ENCODE measurements at places on chromosomes 1 and 21.

DNA sequence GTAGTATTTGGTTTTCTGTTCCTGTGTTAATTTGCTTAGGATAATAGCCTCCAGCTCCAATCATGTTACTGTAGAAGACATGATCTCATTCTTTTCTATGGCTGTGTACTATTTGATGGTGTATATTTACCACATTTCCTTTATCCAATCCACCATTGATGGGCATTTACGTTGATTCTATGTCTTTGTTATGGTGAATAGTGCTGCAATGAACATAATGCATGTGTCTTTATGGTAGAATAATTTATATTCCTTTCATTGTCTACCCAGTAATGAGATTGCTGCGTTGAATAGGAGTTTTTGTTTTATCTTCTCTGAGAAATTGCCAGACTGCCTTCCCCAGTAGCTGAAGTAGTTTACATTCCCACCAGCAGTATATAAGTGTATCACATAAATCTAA is 538.8 kb downstream of the LRRIQ3 start:
- no peaks in the 10 kb centered on the region for H3K4me1 ChIP-seq
- no peaks in the 10 kb centered on the region for H3K36me3 ChIP-seq
- no peak overlapping the region for H3K27ac ChIP-seq

GRCh38 chr1:231016234-231016633 is 23.8 kb downstream of the FAM89A start:
- no peak for DNase-seq
- no peak overlapping the region for H3K4me3 ChIP-seq
- H3K36me3 ChIP-seq: no peaks in the 10 kb centered on the region
- H3K27me3 ChIP-seq: no peaks in the 10 kb centered on the region
- no peak overlapping the region for H3K27ac ChIP-seq

DNA sequence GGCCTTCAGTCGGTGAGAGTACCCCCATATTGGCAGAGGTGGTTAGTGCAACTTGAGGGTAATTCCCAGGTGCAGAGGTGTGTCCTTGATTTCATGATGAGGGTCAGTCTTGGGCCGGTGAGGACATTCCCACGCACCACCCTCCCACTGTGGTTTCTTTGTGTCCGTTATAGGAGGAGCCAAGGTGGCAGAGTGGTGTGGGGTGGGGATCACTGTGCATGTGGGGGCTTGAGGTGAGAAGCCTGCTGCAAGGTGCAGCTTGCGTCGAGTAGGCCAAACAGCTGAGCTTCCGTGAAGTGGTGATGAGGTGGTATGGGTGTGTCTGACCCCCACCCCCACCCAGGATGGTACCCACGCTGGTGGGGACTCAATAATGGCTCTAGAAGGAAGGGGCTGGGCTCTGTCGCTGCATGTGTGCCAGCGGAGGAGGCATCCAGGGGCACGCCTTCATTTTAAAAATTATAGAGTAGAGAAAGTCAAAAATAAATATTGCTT is 6.2 kb downstream of the PTPRF start:
- H3K27ac ChIP-seq: no peak overlapping the region
- H3K4me1 ChIP-seq: no peaks in the 10 kb centered on the region

DNA sequence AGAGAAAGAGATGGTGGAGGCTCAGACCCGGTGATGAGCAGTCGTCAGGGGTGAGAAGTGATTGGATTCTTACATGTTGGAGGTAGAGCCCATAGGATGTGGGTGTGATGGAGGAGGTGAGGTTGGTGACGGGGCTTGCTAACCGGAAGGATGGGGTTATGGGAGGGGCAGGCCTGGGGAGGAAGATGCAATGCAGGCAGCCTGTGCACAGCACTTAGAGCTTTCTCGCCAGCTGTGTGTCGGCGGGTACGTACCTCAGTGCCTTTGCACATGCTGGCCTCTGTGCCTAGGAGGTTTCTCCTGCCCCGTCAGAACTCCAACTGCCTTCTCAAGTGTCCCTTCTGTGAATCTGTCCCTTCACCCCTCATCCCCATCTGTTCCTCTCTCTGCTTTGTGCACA is 2.9 kb upstream of the BSND start:
- no peak overlapping the region for H3K27ac ChIP-seq
- H3K27me3 ChIP-seq: no peaks in the 10 kb centered on the region
- H3K4me3 ChIP-seq: no peak overlapping the region
- peaks cover 7% of the 10 kb centered on the region for H3K36me3 ChIP-seq

DNA sequence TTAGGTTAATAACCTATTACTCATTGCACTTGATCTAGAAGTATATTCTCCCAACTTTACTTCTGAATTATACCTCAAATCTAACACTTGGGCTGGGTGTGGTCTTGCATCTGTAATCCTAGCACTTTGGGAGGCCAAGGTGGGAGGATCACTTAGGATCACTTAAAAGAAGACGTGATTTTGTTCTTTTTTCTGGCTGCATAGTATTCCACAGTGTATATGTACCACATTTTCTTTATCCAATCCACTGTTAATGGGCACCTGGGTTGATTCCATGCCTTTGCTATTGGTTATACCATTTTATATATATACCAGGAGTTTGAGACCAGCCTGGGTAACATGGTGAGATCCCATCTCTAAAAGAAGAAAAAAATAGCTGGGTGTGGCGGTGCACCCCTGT is 48.5 kb upstream of the TSNAX start:
- no peak overlapping the region for H3K4me3 ChIP-seq
- DNase-seq: no peak
- H3K4me1 ChIP-seq: no peaks in the 10 kb centered on the region
- H3K27ac ChIP-seq: no peak overlapping the region
- no peaks in the 10 kb centered on the region for H3K27me3 ChIP-seq

DNA sequence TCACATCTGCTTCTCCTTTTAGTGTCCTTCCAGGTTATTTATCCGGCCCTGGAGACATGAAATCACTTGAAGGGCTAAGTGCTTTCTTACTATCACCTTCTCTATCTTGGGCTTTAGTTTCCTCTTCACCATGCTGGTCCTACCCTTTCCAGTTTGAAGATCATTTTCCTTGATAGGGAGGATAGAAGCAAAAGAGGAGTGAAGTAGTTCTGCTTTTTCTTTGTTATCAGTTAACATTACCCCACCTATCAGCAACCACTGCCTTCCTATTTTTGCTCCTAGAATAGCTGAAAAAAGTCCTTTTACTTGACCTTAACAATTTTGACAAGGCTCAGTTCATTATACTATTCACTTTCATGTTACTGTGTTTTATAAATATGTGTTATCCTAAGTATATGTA is 19.4 kb downstream of the RGL1 start:
- peaks cover 28% of the 10 kb centered on the region for H3K4me1 ChIP-seq
- H3K4me3 ChIP-seq: no peak overlapping the region
- H3K36me3 ChIP-seq: no peaks in the 10 kb centered on the region
- no peak overlapping the region for H3K27ac ChIP-seq

DNA sequence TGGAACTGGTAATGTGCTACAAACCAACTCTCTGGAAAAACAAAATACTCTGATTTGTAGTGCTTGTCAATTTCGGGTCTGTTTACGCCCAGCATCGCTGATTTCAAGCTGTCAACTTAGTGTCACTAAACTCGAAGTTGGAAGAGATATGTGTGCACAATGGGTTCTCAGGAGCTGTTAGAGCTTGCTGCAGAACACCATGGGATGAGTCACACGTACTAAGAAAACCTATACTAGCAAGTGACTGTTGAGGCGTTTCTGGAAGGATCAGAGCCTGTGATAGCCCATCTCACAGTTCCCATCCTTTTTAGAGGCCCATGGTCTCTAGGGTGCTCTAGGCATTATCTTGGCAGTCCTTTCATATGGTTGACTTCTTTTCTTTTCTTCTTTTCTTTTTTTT is 14.3 kb downstream of the GMEB1 start:
- H3K27me3 ChIP-seq: no peaks in the 10 kb centered on the region
- H3K27ac ChIP-seq: no peak overlapping the region
- H3K4me1 ChIP-seq: no peaks in the 10 kb centered on the region
- H3K36me3 ChIP-seq: peaks cover 50% of the 10 kb centered on the region

DNA sequence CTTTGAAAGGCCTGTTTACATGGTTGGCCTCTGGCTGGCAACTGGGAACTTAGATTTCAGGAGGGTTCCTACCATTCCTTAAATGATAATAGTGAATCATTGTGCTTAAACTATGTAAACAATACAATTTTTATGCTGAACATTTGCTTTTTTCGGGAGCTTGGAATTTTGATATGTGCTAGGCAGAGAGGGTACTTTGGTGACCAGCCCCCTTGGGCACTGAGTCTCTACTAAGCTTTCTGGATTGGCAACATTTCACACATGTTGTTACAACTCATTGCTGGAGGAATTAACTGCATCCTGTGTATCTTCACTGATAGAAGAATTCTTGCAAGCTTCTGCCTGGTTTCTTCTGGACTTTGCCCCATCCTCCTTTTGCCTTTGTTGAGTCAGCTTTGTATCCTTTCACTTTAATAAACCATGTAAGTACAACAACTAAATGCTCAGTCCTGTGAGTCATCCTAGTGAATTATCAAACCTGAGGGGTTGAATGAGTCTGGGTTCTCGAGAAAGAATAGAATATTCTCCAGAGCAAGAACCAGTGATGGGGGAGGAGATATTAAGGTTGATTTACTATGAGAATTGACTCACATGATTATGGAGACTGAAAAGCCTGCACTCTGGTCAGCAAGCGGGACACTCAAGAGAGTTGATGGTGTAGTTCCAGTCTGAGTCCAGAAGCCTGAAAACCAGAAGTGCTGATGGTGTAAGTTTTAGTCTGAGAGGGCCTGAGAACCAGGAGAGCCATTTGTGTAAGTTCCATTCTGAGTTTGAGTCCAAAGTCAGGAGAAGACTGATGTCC is 3.1 kb upstream of the SLC16A4 start:
- no peak for DNase-seq
- no peaks in the 10 kb centered on the region for H3K27me3 ChIP-seq
- H3K27ac ChIP-seq: no peak overlapping the region
- peaks cover 15% of the 10 kb centered on the region for H3K36me3 ChIP-seq
- no peak overlapping the region for H3K4me3 ChIP-seq

DNA sequence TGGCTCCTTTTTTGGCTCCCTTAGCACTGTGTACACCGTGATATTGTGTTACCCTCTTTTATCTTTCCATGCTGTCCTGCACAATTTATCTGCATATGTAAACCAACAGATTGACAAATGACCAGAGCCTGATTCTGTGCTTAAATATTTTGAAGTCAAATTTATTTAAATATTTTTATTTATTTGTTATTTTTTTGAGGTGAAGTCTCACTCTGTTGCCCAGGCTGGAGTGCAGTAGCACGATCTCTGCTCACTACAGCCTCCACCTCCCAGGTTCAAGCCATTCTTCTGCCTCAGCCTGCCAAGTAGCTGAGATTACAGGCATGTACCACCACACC is 12.8 kb downstream of the PMF1 start:
- H3K27ac ChIP-seq: no peak overlapping the region
- no peaks in the 10 kb centered on the region for H3K4me1 ChIP-seq
- H3K4me3 ChIP-seq: no peak overlapping the region
- peaks cover 83% of the 10 kb centered on the region for H3K36me3 ChIP-seq

DNA sequence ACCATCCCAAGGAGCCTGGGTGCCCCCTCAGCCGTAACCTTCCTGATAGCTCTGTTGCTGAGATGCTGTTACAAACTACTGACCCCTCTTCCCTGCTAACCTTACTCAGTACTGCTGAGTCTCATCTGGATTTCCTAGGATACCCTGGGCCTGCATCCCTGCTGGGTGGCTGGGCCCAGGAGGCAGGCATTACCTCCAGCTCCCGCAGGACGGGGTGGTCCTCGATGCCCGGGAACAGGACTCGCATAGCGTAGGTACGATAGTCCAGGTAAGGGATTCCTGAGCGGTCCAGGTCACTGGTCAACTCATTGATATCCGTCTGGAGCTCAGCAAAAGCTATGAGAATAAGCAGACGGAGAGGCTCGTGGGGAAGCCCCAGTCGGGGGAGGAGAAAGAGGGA is 131.9 kb upstream of the CD34 start:
- no peak overlapping the region for H3K27ac ChIP-seq
- H3K4me3 ChIP-seq: no peak overlapping the region
- no peak for DNase-seq
- H3K4me1 ChIP-seq: peaks cover 28% of the 10 kb centered on the region

- H3K36me3 ChIP-seq: no peaks in the 10 kb centered on the region
- no peaks in the 10 kb centered on the region for H3K27me3 ChIP-seq
- H3K27ac ChIP-seq: no peak overlapping the region
- no peak overlapping the region for H3K4me3 ChIP-seq
- no peaks in the 10 kb centered on the region for H3K4me1 ChIP-seq
- no peak for DNase-seq
Measured at GRCh38 chr1:168553680-168554553, 10.1 kb upstream of the XCL2 start.

GRCh38 chr1:24606296-24606605 is 36.9 kb upstream of the SRRM1 start:
- DNase-seq: no peak
- no peak overlapping the region for H3K4me3 ChIP-seq
- H3K27ac ChIP-seq: no peak overlapping the region
- H3K27me3 ChIP-seq: peaks cover 18% of the 10 kb centered on the region
- no peaks in the 10 kb centered on the region for H3K36me3 ChIP-seq
- H3K4me1 ChIP-seq: no peaks in the 10 kb centered on the region

DNA sequence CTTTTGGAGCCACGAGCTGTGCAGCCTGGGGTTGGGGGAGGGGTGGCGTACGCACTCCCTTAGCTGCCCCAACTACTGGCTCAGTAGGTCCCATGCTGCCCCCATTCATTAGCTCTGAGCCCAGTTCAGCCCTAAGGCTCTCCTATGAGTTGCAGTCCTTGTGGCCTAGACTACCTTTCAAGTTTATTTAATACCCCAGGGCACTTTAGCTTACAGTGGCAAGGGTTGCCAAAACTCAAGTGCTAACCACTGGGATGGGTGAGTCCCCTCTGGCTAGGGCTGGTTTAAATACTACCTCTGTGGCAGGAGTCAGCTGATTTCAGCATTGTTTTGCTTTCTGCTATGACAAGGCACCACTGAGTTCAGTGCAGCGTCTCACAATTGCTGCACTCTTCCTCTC is 118.2 kb downstream of the ODF2L start:
- no peak overlapping the region for H3K27ac ChIP-seq
- DNase-seq: no peak
- no peaks in the 10 kb centered on the region for H3K36me3 ChIP-seq
- H3K4me1 ChIP-seq: no peaks in the 10 kb centered on the region
- H3K4me3 ChIP-seq: no peak overlapping the region

GRCh38 chr1:91007827-91008226 is 14.0 kb downstream of the ZNF644 start:
- no peak overlapping the region for H3K27ac ChIP-seq
- no peak for DNase-seq
- H3K27me3 ChIP-seq: no peaks in the 10 kb centered on the region
